ENCODE measurements at places on chromosomes 7 and 10.
A peak's percentile ranks its signal among the peaks of the same experiment; 100 is the strongest.

- no peak for DNase-seq
These were observed 31.4 kb upstream of the ZNF32 start for GRCh38 chr10:43680035-43680434.

- no peak for DNase-seq
These were observed 88.0 kb upstream of the PRSS58 start for GRCh38 chr7:142345811-142346210.

GRCh38 chr10:102604439-102604841 is 39.8 kb upstream of the TRIM8 start:
- DNase-seq, result no peak

GRCh38 chr10:17984056-17984455 is 32.3 kb downstream of the SLC39A12 start:
- DNase-seq, result no peak

- no peak for DNase-seq
These were observed 8.8 kb downstream of the STK17A start for GRCh38 chr7:43591558-43592180.

GRCh38 chr10:95569368-95569767 is 8.2 kb upstream of the SORBS1 start:
- no peak for DNase-seq

DNA sequence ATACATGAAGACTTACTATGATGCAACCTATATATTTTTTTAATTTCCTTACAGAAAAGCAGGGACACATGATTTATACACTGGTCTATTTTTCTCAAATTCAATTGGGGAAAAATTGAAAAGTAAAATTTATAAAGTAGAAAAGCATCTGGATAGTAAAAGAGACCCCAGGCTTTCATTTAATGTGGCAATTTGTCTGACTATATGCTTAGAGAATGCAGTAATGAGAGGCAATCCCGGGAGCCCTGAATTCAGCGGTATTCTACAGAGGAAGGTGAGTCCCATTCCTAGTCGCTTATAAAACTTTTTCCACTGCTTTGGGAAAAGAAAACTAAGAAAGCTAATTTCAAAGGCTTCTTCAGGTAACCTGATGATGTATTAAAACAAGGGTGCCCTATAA is 167.1 kb downstream of the SEMA3D start:
- no peak for DNase-seq

DNA sequence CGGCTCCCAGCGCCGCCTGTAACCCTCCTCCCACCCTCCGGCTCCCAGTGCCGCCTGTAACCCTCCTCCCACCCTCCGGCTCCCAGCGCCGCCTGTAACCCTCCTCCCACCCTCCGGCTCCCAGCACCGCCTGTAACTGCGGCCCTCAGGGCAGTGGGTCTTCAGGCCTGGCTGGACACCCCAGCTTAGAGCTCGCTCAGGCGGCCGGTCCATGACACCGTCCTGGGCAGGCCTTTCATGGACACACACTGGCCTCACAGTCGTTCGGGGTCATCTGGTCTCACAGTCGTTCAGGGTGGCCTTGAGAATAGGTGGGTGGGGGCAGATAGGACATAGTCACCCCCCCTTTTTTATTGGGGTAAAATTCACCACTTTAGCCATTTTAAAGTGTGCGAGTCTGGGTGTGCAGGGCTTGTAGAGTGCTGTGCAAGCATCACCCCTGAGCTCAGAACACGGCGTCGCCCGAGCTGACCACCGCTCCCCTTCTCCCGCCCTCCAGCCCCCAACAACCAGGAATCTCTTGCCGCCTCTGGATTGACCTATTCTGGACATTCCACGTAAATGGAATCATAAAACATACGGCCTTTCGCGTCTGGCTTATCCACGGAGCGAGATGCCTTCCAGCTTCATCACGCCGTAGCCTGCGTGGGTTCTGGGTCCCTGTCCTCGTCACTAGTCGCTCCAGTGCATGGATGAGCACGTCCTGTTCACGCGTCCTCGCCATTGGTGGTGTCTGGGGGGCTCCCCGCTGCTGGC is 41.1 kb upstream of the CFAP46 start:
- DNase-seq, result no peak

DNA sequence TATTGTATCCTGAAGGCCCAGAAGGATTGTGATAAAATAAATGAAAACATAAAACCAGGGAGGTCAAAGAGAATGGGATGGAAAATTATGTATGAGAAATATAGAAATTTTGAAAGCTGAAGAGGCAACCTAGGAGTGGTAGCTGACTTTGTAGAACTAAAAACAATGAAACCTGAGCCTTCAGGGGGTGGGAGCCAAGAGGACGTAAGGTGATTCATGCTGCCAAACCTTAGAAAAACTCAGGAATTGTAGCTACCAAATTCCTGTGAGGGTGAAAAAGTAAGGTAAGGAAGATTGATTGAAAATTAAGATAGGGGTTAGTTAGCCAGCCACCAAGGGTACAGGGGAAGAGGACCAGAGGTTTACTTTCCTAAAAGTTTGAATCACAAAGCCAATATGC is 213.2 kb downstream of the KCND2 start:
- no peak for DNase-seq

DNA sequence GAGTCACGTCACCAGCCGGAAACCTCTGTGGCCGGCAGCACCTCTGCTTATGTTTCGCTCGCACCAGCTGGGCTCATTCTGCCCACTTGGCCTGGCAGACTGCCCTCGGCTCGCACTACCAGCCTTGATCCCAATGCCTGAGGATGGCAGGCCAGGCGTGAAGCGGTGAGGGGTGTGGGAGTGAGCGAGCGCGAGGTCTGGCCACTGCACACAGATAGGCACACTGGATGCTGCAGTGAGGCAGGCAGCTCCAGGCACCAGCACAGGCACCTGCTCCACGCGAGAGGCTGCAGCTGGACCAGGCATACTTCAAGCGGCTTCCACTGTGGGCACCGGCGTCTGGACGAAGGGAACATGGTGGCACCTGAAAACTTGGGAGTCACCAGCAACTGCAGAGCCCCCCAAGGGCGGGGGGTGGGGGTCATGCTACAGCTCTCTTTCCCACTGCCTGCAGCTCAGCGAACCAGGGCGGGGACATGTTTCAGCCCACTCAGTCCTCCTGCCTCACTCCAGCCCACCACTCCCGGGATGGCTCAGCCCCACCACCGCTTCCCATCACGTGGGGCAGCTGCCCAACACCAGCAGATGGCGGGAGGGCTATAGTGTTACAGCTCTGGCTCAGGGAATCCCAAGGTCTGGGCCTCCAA is 5.4 kb upstream of the DMTF1 start:
- DNase-seq, result no peak

- DNase-seq, result no peak
These were observed 80.6 kb downstream of the PRKAG2 start for GRCh38 chr7:151796091-151796870.

- DNase-seq, result no peak
These were observed 9.8 kb downstream of the DHX32 start for GRCh38 chr10:125871338-125871737.

GRCh38 chr10:43689618-43689954 is 40.9 kb upstream of the ZNF32 start:
- peak; percentile 58 for DNase-seq

DNA sequence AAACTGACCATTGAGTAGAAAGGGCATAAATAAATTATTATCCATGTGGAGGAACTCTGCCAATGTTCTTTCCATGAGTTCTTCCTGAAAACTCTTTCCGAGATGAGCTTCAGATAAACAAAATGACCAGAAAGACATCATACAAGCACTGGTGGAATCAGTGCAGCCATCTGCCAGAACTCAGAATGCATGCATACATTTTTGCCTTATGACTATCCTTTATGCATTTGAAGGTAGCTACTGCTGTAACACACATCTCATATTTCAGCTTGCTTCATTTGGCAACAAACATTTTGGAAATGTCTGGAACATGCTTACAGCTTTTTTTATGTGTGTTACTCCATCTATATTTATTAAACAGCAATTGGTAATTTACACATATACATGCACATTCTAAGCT is 448.9 kb downstream of the PLXDC2 start:
- DNase-seq, result no peak

DNA sequence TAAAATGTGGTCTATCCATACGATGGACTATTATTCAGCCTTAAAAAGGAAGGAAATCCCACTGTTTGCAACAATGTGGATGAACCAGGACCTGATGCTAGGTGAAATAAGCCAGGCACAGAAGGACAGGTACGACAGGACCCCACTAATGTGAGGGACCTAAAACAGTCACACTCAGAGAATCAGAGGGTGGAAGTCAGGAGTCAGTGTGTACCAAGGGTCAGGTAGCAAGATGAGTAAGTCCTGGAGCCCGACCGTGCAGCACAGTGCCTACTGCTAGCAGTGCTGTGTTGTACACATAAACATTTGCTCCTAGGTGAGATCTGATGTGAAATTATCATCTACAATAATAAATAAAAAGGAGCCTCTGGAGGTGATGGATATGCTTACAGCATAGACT is 322.3 kb downstream of the GLRX3 start:
- DNase-seq, result no peak

- DNase-seq, result no peak
These were observed 3.3 kb upstream of the UNCX start for GRCh38 chr7:1229202-1229947.

DNA sequence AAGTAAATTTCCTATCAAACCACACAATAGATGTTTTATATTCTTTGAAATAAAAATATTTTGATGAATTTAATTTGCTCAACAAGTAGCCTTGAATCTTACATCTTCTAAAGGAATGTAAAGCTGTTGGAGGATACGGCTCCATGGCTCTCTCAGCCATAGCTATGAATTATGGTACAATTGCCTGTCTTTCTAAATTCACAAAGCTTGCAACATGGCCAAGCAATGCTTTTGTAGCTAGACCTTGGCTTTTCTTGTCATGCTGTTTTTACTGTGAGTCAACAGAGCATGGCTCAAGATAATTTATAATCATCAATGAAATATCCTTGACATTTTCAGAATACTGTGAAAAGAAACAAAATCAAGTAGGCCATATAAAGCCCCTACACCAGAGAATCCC is 286.7 kb downstream of the CACNA2D1 start:
- no peak for DNase-seq

DNA sequence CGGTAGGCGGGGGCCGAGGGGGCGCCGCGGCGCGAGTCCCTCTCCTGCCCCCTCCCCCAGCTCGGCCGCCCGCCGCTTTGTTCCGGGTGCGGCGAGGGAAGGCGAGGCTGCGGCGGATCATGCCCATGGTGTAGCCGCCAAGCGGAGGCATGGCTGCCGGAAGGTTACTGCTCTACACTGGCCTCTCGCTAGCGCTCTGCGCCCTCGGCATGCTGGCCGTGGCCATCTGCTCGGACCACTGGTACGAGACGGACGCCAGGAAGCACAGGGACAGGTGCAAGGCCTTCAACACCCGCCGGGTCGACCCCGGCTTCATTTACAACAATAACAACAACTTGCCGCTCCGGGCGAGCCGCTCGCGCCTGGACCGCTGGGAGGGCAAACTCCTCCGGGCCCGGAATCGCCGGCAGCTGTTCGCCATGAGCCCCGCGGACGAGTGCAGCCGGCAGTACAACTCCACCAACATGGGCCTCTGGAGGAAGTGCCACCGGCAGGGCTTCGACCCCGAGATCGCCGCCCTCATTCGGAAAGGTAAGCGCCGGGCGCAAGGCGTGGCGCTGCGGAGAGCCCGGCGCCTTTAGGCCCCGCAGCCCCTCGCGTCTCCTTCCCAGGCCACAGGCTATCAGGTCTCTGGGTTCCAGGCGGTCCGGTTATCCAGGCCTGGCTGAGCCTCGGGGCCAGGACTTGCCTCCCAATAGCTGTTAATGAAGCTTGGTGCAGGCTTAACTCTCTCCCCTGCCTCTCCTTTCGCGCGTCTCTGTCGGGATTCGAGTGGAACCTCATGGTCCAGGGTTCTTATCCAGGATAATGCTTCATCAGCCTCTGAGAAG is 513 bp downstream of the TMEM178B start:
- DNase-seq, result no peak

DNA sequence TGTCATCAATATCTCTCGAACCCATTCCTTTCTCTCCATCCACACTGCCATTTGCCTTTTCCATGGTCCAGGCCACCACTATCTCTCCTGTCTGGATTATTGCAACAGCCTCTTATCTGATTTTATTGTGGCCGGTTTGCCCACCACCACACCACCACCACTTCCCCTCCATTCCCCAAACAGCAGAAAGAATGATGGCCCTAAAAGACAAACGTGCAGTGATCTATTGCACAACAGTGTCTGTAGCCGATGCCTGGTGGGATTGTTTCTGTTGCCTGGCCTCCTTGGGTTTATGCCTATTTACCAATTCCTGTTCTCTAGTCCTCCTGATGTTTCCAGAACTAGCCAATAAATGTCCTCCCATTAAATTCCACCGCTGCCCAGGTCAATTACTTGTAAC is 10.2 kb upstream of the ST8SIA6 start:
- no peak for DNase-seq

DNA sequence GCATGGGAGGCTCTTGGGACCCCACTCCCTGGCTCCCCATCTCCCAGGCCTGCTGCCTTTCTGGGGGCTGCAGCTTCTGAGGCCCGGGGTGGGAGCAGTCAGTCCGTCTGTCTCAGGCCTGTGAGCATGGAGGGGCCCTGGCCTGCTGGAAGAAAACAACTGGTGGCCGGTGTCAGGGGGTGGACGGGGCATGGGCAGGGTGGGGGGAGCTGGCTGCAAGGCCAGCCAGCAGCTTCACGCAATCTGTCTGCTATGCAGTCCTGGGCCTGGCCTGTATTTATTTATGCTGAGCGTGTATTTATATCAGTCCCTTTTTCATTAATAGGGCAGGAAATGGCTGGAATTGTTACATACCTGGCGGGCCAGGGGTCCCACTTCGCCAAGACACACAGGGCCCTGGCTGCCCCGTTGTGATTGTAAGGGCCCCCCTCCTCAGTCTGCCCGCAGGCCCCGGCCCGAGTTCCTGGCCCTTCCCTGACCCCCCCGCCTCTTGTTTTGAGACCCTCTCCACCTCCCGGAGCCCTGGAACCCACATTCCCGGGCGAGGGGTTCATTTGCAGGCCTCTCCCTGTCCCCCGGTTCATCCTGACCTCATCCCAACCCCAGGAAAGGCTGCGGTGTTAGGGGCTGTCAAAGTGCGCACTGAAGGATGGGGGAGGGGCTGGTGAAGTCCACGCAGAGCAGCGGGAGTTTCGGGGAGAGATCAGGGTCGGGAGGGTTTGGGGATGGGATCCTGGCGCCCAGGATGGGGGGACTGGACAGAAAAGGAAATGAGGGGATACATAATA is 8.2 kb downstream of the TMEM270 start:
- DNase-seq, result no peak

- peak; percentile 20 for DNase-seq
These were observed 31.1 kb upstream of the RET start for GRCh38 chr10:43045631-43046287.

GRCh38 chr7:100466653-100467605 is 2.9 kb upstream of the SPACDR start:
- DNase-seq, result no peak
